ENCODE measurements at places on chromosomes 5 and 9.

GRCh38 chr5:158451203-158451992, 592.5 kb upstream of the CLINT1 start:
- no peak for DNase-seq

DNA sequence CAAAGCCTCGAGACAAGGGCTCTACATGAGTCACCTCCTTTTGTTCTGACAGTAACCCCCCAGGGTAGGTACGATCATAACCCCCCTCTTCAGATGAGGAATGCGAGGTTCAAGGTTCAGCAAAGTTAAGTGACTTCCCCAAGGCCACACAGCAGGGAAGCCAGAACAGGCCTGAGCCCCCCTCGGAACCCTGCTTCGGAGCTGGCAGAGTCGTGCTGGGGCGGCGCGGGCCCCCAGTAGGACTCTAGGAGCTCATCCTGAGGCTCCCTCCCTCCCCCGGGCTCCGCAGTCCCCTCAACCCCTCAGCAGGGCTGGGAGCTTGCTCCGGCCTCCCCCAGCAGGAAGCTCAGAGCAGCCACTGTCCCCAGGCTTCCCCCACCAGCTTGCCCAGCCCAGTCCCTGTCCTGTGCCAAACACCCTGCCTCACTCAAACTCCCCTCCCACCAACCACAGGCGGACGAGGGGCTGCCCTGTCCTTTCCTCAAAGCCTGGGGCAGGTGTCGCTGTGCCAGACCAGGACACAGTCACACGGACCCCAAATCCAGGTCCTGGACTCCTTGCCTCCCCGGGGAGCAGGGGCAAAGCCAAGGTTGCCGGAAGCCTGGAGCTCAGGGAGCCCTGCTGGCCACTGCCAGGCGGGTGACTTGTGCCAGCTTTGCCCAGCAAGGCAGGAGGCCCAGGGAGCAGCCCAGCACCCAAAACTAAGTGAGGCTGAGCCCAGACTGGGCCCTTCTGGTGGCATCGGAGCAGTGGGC, 5.1 kb downstream of the AGPAT2 start:
- no peak for DNase-seq

DNA sequence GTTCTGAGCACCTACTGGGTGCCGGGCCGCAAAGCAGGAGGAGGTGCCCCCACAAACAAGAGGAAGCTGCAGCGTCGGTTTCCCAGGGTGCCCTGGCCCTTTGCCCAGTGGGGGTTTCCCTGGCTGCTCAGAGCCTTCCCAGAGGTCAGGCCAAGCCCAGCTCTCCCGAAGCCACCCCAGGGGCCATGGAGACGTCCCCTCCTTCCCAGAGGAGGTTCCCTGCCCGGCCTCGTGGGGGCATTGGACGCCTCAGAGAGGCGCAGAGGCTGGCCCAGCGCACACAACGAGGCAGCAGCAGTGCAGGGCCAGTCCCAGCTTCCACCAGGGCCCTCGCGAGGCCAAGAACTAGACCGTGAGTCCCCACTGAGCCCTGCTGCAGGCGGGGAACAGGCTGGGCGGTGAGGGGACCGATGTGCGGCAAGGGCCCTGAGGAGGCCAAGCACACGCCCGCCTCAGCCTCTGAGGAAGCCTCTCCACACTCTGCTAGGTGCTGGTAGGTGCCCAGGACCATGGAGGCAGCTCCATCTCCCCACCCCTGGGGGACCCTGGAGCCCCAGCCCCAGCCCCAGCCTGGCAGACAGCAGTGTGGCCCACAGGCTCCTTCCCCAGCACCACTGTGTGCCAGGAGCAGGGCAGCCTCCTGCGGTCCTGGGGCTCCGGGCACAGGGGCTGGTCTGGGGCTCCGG, 7.0 kb downstream of the DIPK1B start:
- no peak for DNase-seq

GRCh38 chr9:77876091-77876490, 155.5 kb downstream of the GNAQ start:
- no peak for DNase-seq

- no peak for DNase-seq
These were observed 246.6 kb downstream of the HSPA4 start for GRCh38 chr5:133298447-133298846.

DNA sequence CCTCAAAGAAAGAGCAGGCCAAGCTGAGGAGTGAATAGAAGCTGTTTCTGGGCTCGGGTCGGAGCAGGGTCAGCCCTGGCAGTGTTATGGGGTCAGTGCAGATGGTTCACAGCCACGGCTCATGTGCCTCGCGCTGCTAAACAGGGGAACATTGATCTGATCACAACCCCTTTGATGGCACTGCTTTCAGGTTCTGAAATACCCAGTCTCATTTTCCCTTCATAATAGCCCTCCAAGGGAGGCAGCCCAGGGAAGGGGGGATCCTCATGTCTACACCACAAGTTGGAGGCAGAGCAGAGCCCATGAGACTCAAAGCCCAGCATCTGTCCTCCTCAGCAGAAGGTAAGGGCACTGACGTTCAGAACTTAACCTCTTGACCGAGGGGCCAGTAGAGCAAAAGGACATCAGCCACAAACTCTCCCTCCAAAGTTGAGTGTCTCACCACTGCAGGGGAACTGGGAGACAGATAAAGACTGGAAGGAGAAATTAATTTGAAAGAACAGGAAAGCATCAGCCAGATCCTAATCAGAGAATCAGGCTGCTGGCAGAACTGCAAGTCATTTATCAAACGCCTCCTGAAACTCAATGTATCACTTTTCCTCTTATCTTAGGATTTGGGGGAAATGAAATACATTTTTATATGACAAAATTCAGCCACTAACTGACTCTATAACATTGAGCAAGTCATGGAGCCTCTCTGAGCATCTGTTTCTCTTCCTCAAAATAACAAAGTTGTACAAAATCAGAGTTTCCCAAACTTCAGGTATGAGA, 110.6 kb downstream of the SH3TC2 start:
- no peak for DNase-seq

GRCh38 chr9:107323836-107324585, 40.9 kb downstream of the RAD23B start:
- no peak for DNase-seq

DNA sequence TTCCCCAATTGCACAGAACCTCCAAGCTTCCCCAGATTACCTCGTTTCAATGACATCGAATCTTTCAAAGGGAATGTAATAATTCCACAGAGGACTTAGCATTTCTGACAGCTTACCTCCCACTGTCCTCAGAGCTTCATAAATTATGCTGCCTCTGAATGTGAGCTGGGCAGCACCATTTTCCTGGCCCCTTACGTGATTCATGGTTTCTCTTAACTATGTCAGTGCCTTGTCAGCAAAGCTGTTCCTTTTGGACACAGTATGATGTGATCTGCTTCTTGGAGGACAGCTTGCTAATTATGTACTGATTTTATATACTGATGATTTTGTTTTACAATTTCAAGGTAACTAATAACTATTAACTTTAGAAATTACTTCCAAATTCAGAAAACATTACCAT, 27.7 kb upstream of the SSBP2 start:
- DNase-seq: no peak

- DNase-seq: peak; percentile 35
These were observed 2.1 kb downstream of the ECPAS start for GRCh38 chr9:111481885-111482636.

GRCh38 chr9:17837965-17838364, 259.1 kb downstream of the SH3GL2 start:
- DNase-seq: no peak

DNA sequence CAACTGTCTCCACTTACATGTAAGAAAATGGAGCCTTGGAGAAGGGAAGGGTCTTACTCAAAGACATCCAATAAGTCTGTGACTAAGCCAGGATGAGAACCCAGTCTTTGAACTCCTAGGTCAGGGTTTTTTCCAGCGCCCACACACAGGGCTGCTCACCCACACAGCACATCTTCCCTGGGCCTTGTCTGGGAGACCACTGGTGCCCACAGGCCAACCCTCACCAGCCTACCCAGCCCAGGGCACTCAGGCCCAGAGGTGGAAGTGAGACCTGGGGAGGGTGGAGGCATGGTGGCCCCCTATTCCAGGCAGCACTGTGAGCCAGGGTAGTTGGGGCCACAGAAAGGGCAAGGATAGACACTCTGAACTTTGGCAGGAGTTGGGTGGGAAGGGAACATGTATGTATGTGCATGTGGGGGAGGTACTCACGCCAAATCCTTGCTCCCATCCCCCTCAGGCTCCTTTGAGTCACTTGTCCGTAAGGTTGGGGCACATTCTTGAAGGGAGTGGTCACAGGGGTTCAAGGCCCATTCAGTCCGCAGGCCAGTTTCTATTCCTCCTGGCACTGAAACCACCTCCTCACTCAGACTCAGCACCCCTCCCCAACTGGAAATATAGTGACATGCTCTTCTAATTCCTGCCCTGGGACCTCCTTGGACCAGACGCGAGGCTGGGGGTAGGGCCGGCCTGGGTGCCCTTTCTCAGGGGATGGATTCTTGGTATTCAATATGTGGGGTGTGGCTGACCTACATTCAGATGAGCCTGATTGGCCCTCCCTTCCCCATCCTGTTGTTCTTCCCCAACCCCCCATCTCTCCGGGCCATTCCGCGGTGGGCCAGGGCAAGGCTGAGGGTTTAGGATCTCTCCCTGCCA, 2.9 kb upstream of the SLC4A9 start:
- no peak for DNase-seq

- DNase-seq: no peak
These were observed 7.1 kb downstream of the PRKAA1 start for GRCh38 chr5:40790947-40791593.

- peak; percentile 84 for DNase-seq
These were observed 5.2 kb downstream of the TNFAIP8 start for GRCh38 chr5:119360905-119361593.

- DNase-seq: peak; percentile 57
These were observed 10.2 kb upstream of the TIFAB start for GRCh38 chr5:135462304-135462703.

- DNase-seq: no peak
These were observed 258.6 kb downstream of the CRB2 start for GRCh38 chr9:123614306-123615263.

DNA sequence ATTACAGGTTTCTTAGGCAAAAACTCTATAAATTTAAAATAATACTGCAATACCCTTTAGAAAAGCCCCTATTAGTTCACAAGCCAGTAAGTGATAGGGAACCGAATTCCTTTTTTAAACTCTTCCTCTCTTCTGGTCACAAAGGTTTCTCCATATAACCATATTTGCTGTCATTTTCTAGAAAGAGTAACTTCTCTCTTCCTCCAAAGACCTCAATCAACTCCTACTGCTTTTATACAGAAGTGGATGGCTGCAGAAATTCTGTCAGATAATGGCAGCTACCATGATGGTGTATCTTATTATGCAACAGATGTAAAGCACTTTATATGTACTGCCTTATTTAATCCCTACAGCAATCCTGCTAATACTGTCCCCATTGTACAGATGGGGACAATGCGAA, 6.2 kb downstream of the TUT7 start:
- no peak for DNase-seq

- DNase-seq: no peak
These were observed 52.7 kb downstream of the WNK2 start for GRCh38 chr9:93236541-93237206.

- peak; percentile 75 for DNase-seq
These were observed 55.4 kb upstream of the RNF130 start for GRCh38 chr5:180126716-180127681.
